ENCODE measurements at places on chromosomes 16 and 17. TPM values are rescaled to one million over a fixed set of nuclear protein-coding genes. Genes with fewer than 3 reads are reported as not detected.

The TBC1D3K gene
- polyA plus RNA-seq, result not detected

The TBC1D16 gene
- 5.9 TPM for polyA plus RNA-seq

The KRT15 gene
- polyA plus RNA-seq, result 218 TPM

The VAT1L gene
- polyA plus RNA-seq, result not detected

The TEKT5 gene
- not detected for polyA plus RNA-seq

The CDYL2 gene
- polyA plus RNA-seq, result 1.3 TPM
